Astrocyte of the spinal cord (primary cell): ENCODE measurements at places on chromosomes 6 and 20.

DNA sequence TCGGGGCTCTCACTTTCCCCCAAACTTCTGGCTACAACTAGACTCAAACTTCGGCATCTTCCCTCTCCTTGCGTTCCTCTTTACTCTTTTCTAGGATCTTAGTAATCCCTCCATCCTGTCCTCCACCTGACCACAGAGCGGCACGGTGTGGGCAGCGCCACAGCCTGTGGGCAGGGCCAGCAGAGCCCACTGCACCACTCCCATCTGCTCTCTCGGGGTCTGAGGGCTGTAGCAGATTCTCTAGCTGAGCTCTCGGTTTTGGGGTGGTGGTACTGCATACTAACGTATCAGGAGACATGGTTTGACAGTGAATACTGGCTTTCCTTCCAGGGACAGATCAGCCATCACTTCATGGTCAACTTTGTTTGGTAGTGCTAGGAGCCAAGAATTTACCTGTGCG is 57.4 kb downstream of the EZR start:
- DNase-seq: no peak

DNA sequence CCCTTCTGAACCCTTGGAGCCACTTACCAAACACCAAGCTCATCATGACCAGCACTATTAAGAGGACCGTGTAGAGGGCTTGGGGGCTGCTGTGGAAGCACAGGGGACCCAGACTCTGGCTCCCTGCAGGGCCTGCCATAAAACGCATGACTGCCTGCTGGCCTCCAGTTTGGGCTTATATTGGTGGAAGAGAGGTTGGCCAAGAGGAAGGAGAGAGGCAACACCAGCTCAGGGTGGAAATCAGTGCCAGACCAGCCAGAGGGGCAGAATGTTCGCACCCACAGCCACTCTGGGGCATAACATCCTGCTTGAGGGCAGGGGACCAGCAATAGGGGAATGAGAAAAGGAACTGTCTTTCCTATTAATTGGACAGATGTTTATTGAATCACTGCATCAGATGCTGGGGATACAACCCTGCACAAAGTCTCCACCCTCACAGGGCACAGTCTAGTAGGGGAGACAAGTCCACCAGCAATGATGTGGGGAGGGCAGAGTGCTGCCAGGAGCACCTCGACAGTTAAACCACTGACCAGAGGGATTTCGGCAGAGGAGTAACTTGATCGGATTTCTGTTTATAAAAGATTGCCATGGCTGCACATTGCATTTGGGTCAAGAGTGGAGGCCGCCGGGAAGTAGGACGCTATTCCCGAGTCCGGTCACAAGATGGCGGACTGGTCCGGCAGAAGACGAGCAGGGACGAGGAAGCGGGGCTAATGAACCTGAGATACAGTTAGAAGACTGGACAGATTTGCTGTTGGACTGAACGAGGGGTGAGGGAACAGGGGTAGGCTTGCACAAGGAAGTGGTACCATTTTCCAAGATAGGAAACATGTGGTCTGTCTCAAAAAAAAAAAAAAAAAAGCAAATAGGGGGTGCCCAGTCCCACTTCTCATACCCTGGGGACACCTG is at the start of gene LY6G5C:
TSS of gene LY6G5C (minus strand) at position 842 of the 909 bp plus-strand sequence. CDS start at position 148, 694 bp downstream.
- DNase-seq: peak; percentile 91

GRCh38 chr6:139708337-139709199 is 334.1 kb upstream of the CITED2 start:
- DNase-seq: peak; percentile 82

- DNase-seq: peak; percentile 59
These were observed 199.2 kb downstream of the MAFB start for GRCh38 chr20:40489886-40490285.

DNA sequence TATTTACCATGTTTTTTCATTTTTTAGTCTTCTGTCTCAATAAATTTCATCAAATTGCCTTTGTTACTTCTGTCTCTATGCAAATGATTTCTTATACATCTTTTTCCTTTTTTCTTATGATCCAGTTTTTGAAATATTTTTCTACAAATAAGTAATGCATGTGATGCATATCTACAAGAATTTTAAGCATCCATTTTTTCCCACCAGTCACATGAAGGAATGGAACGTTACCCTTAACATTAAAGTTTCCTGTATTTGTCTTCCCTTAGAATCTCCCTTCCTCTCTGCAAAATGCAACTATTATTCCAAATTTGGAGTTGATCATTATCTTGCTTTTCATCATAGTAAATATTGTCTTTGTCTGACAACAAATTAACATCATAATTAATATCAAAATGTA is 35.5 kb downstream of the PSMB9 start:
- DNase-seq: no peak

DNA sequence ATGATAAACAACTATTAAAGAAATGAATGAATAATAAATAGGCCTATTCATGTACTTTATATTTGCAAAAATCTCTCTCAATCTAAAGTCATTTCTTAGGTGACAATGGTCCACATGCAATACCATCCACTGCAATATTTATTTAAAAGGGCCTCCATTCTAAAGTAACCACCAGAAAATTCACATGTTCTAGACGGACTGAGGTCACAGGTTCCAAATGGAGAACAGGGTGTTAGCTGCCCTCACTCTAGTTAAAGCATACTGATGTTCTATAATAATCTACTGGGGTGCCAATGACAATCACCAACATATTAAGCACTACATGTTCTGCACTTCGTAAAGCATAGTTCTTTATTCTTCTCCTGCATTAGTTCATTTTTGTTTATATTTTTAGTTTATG is 1.2 kb downstream of the HBS1L start:
- no peak for DNase-seq
